ENCODE measurements at places on chromosomes 4 and X. TPM values are rescaled to one million over a fixed set of nuclear protein-coding genes. Genes with fewer than 3 reads are reported as not detected.

DNA sequence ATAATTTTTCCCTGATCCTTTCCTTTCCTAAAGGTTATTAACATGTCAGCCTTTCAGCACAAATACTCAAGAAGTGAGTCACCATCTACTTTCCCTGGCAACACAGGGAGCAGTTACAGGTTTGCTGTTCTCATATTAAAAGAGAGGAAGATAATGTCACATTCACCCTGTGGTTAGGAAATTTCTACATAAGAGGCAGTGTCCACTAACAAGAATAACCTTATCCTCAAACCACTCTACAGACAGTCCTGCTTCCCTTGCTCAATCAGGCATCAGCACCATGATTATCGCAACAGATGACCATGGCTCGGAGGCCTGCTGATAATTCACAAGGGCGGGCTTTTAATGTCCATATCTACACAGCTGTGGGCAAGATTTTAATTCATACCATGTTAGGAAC is 30.9 kb downstream of the RNF150 start:
- no peak for DNase-seq

- DNase-seq, result no peak
Observed at GRCh38 chrX:40055495-40055894, 42.3 kb downstream of the BCOR start.

DNA sequence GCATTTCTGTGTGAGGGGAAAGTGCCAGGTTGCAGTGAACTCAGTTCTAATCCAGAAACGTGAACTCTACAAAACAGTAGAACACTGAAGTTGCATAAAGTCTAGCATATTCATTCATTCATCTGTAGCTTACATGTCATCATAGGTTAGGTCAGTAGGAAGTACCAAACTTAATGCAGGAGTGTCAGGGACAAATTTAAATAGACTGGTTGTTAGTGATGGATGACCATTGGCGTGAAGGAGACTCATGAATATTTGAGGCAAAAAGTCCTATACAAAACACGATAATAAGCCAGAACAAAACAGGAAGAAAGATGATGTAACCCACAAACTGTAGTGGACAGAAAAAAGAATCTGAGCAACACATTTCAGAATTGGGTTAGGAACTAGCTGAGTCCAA is 592.8 kb upstream of the PCDH10 start:
- DNase-seq, result no peak

DNA sequence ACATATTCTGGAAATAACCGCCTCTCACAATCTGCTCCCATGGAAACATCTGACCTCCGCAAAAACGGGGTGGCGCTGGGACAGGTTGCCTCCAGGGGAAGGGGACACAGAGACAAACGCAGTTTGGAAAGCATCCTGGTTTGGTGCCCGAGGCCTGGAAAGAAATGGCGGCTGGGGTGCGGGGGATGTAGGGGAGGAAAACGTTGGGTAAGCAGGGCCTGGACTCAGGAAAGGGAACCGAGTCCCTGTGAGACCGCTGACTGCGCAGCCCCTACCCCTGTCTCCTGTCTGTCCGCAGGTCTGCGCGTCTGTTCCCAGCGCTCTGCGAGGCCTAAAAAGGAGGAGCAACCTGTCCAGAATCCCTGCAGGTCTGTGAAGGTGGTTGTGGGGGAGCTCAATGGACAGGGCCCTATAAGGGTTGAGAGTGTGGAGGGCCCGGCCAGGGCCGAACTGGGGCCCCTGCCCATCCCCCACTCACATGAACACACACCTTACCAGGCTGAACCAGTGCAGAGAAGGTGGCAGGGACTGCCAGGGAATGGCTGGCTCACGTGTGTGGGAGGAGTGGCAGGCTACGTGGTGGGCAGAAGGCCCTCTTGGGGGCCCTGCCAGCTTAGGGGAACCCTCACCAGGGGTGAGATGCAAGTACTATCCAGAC is 672 bp downstream of the TCEAL3 start:
- no peak for DNase-seq

DNA sequence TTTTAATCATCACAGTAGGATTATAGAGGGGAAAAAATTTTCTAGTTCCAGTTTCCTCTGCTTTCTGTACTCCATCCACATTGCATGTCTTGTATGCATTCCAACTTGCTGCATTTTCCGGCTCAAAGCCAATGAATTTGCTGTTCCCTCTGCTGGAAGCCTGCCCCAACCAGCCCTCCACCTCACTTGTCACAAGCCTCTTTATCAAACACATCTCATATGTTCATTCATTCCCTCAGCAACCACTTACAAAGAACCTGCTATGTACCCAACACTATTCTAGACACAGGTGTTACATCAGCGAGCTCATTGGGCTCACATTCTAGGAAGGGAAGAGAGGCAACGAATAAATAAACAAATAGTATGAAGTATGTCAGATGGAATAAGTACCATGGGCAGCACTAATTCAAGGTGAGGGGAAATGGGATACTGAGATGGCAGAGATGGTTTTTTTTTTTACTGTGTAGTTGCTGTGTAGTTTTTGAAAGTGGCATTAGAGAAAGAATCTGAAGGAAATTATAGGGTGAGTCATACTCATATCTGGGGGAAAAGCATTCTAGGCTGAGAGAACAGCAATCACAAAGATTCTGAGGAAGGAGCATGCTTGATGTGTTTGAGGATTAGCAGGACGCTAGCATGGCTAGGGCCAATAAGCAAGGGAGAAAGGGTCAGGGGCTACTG is 332.5 kb downstream of the PDGFC start:
- no peak for DNase-seq

DNA sequence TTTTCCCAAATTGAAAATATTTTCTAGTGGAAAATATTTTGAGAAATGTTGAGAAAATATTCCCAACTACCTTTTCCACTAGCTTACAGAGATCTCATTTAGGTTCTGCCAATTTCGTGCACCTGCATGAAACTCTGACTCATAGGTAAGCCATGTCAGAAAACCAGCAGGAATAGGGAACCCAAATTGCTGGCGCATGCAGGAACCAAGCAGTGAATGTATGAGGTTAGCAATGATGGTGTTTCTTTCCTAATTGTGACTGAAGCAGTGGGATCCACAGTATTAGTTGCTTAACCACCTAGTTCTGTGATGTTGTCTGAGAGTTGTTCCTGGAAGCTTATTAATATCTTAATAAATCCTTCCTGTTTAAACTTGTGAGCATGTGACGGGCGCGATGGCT is 381.0 kb upstream of the TRAM1L1 start:
- no peak for DNase-seq

DNA sequence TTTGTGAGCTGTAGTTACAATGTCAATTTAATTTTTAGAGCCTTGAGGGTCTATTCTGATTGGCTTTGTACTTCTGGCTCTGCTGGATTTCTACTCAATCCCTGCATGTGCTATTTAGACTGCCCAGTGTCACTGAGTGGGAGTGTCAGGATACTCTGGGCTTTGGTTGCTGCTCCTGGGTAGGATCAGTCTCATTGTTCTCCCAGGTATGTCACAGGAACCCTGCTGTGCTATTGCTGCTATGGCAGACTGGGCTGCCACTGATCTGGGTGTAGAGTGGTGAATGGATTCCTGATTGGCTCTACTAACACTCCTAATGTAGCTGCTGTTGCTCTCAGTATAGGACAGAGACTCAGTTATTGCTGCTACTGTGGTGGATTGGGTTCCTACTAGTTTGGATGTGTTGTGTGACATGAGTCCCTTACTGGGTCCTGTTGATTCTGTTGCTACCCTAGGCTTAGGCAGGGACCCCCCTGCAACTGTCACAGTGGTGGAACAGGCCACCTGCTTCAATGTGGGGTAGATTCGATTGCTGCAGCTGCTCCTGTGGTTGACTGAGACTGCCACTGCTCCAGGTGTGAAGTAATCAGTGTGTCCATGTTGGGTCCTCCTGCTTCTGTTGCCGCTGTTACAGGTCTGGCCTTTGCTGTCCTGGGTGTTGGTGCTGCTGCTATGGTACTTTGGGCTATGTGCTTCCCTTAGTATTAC is 707.8 kb upstream of the AMOT start:
- DNase-seq, result no peak

DNA sequence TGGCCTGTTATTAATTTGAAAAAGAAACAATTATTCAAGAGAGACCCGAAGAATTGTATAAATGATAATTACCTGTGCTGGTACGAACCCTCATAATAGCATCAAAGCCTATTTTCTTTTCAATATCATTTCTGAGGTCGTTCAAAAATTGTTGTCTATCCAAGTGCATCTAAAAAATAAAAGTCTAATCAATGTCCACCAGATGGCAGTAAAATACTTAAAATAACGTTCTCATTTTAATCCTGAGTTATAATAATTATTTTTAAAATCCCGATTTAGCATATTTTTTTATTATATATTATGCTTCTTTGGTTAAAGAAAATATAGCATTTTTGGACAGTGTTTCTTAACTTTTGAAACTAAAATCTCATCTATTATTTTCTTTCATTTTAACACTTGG is 55.7 kb downstream of the METTL14 start:
- no peak for DNase-seq

- no peak for DNase-seq
Observed at GRCh38 chr4:121373841-121374240, 7.0 kb downstream of the QRFPR start.

- no peak for DNase-seq
Observed at GRCh38 chr4:183416879-183417755, 27.3 kb upstream of the CDKN2AIP start.

GRCh38 chr4:42464550-42465094 is 67.3 kb downstream of the SHISA3 start:
- no peak for DNase-seq

GRCh38 chr4:93178279-93178678 is 650.3 kb upstream of the ATOH1 start:
- DNase-seq, result no peak

DNA sequence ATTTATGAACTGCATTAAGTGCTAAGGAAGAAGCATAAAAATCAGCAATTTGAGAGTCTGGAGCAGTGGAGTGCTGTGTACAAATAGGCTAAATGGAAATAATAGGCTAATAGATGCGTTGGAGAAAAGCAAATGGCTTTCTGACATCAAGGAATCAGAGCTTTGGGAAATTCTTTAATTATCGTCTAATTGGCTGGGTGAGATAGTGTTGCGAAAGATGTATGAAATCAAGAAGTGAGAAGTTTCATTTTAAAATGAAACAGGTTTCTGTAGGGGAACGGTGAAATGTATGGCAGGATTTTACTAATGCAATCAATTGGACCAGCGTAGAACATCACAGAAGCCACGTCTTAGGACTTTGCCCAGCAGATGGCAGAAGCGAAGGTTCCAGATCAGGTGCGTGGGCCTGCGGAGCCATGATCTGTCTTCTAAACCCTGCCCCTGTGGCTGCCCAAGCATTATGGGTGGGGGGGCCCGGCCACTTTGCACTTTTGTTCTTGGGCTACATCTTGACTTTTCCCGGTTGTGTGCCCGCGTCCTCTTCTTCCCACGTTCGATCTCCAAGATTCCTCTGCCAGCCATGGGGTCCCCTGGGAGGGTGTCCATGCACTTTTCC is 118.5 kb upstream of the SHISA3 start:
- no peak for DNase-seq

GRCh38 chrX:9420275-9421265 is 44.3 kb upstream of the TBL1X start:
- no peak for DNase-seq

DNA sequence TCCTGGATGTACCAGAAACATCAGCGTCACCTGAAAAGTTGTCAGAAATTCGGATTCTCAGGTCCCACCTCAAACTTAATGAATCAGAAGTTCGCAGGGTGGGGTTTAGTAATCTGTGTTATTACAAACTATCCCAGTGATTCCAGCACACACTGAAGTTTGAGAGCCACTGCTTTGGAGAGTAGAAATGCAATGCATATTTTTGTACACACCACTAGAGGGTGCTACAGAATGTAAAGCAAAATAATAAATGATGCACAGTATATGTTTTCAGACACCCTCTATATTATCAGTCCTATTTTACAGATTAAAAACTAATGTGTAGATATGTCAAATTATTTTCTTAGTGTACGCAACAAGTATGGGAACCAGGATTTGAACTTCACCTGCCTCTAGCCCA is 2.4 kb upstream of the MORF4L2 start:
- DNase-seq, result no peak

GRCh38 chr4:166816890-166817289 is 417.4 kb downstream of the SPOCK3 start:
- no peak for DNase-seq

DNA sequence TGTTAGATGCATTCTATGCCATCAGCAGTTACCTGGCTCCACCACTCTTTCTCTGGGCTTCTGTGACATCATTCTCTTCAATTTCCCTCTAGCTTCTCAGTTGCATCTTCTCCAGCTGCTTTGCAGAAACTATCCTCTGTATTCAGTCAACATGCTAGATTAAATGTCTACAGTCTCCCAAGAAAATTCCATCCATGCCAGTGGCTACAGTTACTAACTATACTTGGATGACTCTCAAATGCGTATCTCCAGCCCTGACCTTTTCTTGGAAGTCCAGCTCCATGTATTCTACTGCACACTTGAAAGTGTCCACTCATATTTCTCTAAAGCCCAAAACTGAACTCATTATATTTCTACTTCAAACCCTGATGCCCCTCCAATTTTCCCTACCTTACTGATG is 232.3 kb upstream of the TENM3 start:
- DNase-seq, result no peak

DNA sequence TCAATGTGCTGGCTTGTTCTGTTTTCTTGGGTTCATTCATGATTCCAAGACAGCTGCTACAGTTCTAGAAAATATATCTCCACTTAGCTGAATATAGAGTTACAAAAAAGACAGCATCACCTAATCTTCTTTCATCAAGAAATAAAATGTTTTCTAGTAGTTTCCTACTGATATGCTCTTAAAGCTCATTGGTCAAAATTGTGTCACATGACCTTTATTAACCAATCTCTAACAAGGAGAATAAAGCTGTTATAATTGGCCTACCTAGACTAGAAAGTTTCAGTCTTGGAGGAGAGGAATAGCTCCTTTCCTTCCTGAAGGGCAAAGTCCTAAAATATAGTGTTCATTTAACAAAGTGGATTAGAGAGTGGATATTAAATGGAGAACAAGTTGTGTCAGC is 8.1 kb upstream of the PCDH18 start:
- no peak for DNase-seq

DNA sequence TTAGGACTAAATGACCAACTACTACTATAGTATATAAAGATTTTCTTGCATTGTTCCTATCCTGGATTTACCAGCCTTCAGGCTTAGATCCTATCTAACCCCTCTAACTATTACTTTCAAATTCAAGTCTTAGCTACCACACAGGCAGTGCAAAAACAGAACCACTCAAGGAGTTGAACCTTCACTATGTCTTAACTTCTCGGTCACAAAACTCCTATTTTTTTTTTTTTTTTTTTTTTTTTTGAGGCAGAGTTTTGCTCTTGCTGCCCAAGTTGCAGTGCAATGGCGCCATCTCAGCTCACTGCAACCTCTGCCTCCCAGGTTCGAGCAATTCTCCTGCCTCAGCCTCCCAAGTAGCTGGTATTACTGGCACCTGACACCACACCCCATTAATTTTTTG is 6.3 kb upstream of the FAM200B start:
- DNase-seq, result no peak

- DNase-seq, result no peak
Observed at GRCh38 chr4:189941005-189941450, 356 bp downstream of the FRG1 start.

TMEM156 gene
- not detected for total RNA-seq

ALB gene
- total RNA-seq, result not detected

MAGEB2 gene
- not detected for total RNA-seq

FATE1 gene
- total RNA-seq, result not detected

L1CAM gene
- total RNA-seq, result 5.1 TPM

SPANXC gene
- total RNA-seq, result not detected

SPON2 gene
- total RNA-seq, result 262 TPM

All from uterus (tissue), 4 donors.